Cerebellum (tissue), 4 donors: ENCODE measurements at places on chromosomes 1 and 21. TPM values are rescaled to one million over a fixed set of nuclear protein-coding genes. Genes with fewer than 3 reads are reported as not detected.

DNA sequence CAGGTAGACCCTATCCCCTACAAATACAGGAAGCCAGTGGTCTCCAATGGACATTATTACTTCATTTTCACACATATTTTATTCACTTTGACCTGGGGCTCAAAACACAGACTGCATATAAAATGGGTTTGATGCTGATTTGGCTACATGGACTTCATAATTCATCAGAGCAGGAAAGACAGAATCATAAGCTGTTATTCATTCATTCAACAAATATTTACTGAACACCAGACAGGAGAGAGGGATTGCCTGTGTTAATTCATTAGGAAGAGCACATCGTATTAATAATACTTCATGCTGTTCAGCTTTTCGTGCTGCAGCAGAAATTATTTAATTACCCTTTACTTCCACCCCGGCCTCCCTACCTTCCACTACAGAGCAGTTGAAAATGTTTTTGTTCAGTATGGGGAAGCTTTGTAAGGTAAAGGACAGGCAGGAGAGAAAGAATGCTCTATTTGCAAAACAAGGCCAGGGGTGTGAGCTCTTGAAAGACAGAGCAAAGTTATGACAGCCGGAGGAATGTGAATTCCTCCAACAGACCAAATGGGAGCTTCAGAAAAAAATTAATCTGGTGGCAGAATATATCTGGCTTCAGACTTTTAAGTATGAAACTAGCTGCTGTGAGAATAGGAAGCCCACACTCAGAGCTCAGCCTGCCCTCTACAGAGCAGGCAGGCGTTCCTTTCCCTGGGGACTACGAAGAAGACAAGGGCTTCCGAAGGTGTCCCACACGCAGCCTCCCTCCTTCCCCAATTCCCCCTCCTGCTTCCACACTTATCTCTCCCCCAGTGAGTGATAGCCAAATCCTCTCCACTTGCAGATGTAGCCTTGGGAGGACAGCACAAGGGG, 58.0 kb downstream of the MDM4 start:
- no peak for DNase-seq

GRCh38 chr1:198491596-198491995, 48.9 kb downstream of the ATP6V1G3 start:
- DNase-seq, result no peak

DNA sequence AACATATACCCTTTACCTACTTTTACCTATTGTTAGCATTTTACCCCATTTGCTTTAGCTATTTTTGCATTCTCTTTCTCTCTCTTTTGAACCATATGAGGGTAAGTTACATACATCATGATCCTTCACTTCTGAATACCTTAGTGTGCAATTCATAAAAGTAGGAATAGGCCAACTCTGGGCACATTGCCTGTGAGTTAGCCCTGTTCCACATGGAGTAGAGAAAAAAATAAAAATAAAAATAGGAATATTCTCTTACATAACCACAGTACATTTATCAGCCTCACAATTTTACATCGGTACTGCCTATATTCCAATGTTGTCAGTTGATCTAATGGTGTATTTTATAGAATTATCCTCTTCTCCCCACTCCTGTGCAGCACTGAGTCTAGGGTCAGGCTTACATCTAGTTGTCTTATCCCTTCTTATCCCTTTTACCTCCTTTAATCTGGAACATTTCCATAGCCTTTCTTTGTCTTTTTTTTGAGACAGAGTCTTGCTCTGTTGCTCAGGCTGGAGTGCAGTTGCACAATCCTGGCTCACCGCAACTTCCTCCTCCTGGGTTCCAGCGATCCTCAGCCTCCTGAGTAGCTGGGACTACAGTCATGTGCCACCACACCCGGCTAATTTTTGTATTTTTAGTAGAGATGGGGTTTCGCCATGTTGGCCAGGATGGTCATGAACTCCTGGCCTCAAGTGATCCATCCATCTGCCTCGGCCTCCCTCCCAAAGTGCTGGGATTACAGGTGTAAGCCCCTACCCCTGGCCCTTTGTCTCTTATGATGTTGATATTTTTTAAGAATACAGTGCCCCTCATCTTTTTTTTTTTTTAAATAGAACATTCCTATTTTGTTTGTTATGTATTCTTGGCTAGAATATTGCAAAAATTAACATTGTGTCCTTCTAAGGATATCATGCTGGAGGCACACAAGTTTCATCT, 11.1 kb upstream of the SLC30A1 start:
- DNase-seq, result no peak

The PRDM2 gene
- total RNA-seq, result 40.6 TPM

The SDC3 gene
- 79.0 TPM for total RNA-seq

The LCE1F gene
- total RNA-seq, result not detected

GRCh38 chr1:171740987-171741871, 636 bp downstream of the VAMP4 start:
- peak; percentile 49 for DNase-seq

The FALEC gene
- 2.2 TPM for total RNA-seq

DNA sequence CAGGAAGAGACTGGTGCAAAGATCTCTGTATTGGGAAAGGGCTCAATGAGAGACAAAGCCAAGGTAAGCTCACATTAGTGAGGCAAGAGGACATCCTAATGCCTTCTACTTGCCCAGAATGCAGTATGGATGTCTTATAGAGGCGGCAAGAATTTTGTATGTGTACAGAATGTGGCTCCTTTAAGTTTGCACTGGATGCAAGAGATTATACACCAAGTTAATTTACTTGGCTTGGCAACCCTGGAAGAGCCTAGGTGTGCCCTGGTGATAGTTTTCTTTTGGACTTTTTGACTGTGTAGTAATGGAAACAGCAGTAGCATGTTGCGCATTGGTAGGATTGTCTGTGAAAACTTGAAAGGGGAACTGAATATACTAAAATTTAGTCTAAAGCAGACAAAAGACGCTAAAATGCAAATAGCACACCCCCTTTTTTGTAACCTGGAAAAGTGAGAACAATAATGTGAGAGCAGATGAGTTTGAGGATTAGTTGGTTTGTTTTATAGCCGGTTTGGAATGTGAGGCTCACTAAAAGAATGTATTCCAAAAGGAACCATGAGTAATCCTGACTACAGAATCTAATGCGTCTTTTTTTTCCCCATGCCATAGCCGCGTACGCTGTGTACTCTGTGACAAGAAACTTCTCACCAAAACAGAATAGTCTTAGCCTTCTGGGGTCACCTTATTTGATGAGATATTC, 18.1 kb downstream of the KHDRBS1 start:
- DNase-seq, result no peak

The NPR1 gene
- total RNA-seq, result 0.91 TPM
